Stimulated activated CD4-positive, alpha-beta T cell treated with anti-CD3 and anti-CD28 coated beads, Interleukin-1b, Interleukin-23, amount 100 ng/mL, for 24 hours (primary cell): ENCODE measurements at places on chromosomes 11 and 22.

DNA sequence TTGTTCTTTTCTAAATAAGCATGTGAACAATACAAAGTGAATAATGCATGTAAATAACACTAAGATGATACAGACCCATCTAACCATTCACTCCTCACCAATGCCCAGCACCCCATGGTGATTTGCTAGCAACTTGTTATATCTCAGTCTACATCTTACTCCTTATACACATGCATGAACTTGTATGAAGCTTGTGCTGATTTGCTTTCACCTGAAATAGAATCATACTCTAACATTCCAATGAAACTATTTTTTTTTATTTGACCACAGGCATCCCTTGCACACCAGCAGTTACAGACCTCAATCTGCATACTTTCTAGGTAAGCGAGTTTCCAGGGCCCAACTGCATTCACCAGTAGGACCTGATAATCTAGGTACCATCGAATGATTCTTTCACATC is 873.6 kb downstream of the OPCML start:
- DNase-seq, result no peak

- DNase-seq, result no peak
These were observed 1.9 kb upstream of the LTBP3 start for GRCh38 chr11:65559951-65560537.

DNA sequence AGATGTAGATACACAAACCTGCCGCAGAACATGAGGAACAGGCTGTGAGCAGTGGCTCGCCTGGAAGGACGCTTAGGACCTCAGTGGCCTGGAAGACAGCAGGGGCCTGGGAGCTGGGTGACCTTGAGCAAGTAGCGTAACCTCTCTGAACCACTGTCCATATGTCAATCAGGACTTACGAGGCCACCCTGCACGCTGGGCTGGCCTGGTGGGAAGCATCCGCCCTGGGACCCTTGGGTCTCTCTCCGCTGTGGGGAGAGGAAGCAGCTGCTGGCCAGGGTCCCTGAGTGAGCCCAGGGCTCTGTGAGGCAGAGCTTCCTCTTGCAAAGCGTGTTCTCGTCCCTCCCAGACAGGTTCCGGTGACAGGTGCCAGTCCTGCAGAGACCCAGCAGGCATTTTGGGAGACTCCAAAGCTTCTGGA is 14.0 kb upstream of the EHD1 start:
- no peak for DNase-seq

DNA sequence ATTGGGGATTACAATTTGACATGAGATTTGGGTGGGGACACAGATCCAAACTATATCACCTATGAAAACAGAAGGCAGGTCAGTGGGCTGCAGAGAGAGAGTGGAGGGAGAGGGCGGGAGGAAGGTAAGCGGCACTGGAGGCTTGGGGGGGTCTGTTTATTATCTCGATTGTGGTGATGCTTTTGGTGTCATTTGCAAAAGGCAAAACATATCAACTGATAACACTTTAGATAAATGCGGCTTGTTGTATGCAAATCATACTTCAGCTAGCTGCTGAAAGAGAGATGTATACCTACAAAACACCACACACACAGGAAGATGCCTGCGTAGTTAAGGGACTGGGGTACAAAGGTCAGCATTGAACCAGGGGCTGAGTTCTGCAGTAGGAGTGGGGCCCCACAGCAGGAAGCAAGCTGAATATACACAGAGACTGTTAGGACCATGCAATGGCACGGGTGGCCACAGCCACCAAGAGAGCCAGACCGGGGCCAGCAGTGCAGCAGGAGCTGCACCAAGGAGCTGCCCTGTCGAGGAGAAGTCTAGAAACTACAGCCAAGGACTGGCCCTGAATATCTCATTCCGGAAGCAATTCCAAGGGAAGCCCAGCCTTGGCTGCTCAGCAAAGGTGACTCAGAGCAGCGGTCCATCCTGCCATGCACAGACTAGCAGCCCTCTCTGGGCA is 23.8 kb upstream of the TOLLIP start:
- DNase-seq, result no peak

DNA sequence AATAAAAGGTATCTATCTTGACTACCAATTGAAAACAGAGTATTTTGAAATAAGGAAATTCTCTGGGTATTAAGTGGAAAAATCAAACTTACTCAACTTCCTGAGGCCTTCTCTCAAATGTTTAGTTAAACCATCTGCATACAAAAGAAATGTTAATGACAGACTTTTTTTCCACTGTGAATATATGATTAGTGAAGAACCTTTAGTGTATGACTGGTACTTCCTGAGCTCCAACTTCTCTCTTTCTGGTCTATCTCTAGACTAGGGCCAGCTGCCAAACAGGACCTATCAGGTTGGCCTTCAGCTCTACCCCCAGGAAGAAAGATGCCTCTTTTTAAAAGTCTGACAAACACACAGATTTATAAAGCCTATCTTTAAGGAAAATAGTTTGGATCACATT is 68.8 kb upstream of the SCUBE2 start:
- no peak for DNase-seq

- DNase-seq, result no peak
These were observed 730 bp downstream of the LMNTD2 start for GRCh38 chr11:559712-560304.

- DNase-seq, result no peak
These were observed 2.7 kb downstream of the SEC14L3 start for GRCh38 chr22:30469165-30469564.

- no peak for DNase-seq
These were observed 93.1 kb downstream of the C11orf58 start for GRCh38 chr11:16831316-16832192.

DNA sequence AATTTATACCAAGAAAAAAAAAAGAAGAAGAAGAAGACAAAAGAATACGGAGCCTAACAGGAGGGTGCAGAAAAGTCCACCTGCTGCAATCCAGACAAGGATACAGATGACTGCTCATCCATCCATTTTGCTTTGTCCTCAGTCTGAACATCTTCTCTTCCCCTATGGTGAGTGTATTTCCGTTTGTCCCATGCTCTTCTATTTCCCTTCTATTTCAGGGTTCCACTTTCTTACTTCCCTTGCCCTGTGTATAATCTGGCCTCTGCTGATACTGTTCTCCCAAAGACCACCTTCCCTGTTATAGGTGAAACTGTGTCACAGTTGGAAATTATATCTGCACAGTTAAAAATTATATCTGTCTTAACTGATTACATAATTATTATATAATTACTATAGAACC is 48.7 kb upstream of the USP47 start:
- no peak for DNase-seq

- no peak for DNase-seq
These were observed 111.0 kb upstream of the APOA1 start for GRCh38 chr11:116948391-116948790.

DNA sequence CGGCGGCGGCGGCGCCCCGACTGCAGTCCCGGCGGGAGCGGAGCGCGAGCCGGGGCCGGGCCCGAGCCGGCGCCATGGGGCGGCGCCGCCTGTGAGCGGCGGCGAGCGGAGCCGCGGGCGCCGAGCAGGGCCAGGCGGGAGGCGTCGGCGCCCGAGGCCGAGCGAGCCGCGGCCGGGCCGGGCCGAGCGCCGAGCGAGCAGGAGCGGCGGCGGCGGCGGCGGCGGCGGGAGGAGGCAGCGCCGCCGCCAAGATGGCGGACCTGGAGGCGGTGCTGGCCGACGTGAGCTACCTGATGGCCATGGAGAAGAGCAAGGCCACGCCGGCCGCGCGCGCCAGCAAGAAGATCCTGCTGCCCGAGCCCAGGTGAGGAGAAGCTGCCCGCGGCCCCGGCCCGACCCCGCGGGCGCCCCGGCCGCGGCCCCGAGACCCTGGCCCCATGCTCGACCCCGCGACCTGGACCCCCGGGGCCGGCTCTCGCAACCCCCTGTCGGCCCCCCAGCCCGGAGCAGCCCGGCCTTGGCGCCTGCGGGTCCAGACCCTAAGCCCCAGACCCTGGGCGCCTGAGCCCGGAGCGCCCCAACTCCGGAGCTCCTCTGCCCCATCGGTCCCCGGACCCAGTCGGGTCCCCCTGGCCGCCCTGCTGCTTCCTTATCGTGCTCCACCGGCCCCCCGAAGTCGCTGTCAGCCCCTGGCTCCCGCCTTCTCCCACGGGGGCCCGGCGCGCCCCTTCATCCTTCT is at the start of gene GRK2:
GRK2 (plus strand) TSS at position 25 of the 739 bp plus-strand sequence; CDS start at position 252, 227 bp downstream.
- DNase-seq, result no peak
